Occipital lobe (tissue), 3 donors: ENCODE measurements at places on chromosomes 4 and X.

GRCh38 chr4:38322714-38323113 is 341.3 kb upstream of the KLF3 start:
- no peak for DNase-seq

GRCh38 chr4:22417408-22417807 is 98.5 kb downstream of the ADGRA3 start:
- DNase-seq, result no peak

GRCh38 chr4:148539387-148539786 is 97.2 kb upstream of the NR3C2 start:
- no peak for DNase-seq

DNA sequence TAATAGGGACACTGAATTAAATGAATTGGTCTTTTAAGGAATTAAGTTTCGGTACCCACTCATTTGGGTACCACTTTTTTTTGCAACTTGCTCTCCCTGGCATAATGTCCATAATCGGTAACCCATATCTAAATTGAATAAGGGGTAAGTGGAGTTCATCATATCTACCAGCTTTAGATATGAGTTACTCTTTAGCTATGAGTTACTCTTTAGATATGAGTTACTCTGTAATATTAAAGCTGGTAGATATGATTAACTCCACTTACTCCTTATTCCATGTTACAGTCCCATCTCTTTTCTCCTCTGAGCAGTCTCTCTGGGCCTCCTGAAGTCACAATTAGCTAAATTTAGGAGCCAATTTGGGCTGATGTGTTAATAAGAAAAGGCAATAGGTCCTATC is 85.7 kb downstream of the TEX13C start:
- no peak for DNase-seq

- DNase-seq, result no peak
These were observed 163.3 kb downstream of the SPANXN1 start for GRCh38 chrX:145410622-145411021.

- DNase-seq, result no peak
These were observed 430.2 kb upstream of the ZFP42 start for GRCh38 chr4:187565416-187565815.

- no peak for DNase-seq
These were observed 132.8 kb upstream of the MAP9 start for GRCh38 chr4:155509555-155509954.

GRCh38 chr4:32689518-32689917 is 1969.3 kb downstream of the PCDH7 start:
- no peak for DNase-seq

GRCh38 chrX:18491587-18492340 is 66.4 kb downstream of the CDKL5 start:
- DNase-seq, result no peak

DNA sequence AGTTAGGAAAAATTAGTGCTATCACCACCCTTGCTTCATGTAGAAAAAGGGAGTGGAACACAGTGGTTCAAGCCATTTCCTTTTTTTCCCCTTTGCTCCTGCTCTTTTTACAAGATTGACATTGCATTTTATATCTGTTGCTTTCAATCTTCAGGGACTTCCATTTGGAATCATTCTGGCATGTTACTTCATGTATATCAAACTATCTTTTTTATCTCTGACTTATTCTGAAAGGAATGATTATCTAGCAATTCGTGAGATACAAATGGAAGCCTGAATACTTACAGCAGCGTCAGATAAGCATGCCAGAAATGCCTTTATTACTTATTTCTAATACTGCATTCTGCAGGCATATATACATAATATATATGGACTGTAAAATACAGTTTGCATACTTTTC is 20.4 kb downstream of the ADGRL3 start:
- no peak for DNase-seq

DNA sequence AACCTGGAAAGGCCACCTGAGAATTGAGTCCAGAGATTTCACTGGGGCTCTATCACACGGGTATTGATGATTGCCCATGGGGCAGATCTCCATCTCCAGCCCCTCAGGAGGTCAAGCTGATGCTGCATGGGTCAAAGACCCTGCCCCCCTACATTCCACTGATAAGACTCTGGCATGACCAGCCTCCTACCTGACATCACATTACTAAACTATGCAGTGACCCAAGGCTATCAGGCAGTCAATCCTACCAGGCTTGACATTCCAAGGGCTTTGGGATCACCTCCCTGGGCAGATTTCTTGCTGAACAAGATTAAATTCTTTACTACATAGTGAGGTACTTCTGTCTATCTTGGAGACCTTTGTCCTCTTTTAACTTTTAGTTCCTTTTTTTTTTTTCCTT is 192.7 kb upstream of the STS start:
- no peak for DNase-seq

DNA sequence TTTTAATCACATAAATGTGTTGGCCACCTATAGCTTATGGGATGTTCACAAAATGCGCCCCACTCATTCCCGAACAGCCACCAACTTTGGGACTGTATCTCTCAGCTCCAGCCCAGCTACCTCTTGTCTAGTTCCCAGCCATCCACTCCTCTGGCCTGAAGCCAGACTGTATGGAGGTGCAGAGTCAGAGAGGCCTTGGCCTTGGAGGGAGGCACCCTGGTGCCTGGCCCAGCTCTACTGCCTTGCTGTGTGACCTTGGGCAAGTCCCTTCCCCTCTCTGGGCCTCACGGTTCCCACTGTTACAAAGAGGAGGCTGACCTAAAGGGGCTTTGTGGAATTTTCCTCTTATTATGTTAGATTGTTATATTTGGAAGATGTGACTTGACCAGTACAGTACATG is 13.9 kb downstream of the MAMLD1 start:
- no peak for DNase-seq

- DNase-seq, result no peak
These were observed 28.3 kb upstream of the NKX6-1 start for GRCh38 chr4:84527391-84527790.

DNA sequence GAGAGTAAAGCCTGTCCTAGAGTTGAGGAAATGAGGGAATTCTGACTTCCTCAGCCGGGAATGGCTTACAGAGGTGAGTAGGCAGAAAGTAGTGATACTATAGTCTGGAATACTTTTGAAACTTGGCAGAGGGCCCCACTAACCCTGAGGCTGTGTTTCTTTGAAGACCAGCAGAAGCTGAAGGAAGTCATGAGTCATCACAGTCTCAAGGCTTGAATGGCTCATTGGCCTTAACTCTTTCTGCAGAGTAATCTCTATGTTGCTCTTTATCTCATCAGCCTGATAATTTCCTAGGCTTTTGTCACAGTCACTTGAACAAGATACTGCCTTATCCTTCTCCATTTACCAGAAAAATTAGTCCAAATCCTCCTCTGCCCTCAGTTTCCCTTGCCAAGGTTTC is 80.8 kb downstream of the ANKRD50 start:
- DNase-seq, result no peak

- DNase-seq, result no peak
These were observed 19.7 kb downstream of the ZFP42 start for GRCh38 chr4:188015025-188015940.

- no peak for DNase-seq
These were observed 782.5 kb upstream of the INTU start for GRCh38 chr4:126850286-126850685.

GRCh38 chr4:21447301-21448054 is 501.1 kb downstream of the KCNIP4 start:
- no peak for DNase-seq

- DNase-seq, result no peak
These were observed 836 bp downstream of the GPM6A start for GRCh38 chr4:175811228-175811627.

- no peak for DNase-seq
These were observed 1351.8 kb downstream of the FSTL5 start for GRCh38 chr4:160811956-160812355.

DNA sequence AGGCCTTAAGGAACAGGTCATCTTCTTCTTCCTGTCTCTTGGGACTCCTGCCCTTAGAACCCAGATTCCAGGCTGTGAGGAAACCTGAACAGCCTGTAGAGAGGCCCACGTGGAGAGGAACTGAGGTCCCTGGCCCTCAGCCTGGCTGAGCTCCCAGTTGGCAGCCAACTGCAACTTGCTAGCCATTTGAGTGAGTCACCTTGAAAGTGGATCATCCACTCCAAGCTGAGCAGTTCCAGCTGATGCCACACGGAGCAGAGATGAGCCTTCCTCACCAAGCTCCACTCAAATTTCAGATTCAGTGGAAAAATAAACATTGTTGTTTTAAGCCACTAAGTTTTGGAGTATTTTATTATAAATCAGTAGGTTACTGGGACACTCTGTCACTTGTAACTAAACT is 392.5 kb downstream of the BCOR start:
- peak; percentile 11 for DNase-seq

DNA sequence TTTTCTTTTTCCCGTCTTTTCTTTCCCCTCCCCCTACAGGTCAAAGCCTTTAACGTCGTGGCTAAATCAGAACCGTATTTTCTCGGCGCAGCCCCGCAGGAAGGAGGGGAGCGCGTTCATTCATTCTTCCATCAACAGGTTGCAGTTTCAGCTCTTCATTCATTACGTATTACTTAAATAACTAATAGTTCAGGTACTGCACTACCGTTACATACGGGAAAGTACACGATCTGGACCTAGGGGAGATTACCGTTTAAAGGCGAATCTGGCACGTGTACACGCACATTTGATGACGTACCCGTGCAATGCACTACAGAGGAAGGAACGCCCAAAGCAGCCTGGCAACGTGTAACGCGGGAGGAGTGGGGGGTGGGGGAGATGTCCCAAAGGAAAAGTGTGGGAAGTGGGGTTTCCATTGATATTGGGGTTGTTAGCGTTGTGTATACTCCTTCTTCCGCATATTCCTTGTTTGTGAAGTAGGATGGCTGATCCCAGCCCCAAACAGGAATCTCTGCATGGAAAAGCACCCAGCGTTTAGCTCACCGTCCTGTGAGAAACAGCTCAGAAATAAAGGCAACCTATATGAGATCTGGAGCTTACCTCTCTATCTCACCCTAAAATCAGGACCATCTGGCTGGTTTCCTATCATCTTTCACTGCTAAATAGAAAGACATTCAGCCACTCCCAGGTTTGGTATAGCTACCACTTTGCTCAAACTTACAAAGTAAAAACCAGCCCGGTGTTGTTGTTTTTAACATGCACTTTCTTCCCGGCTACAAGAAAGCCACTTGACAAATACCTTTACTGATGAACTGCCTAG is 585 bp upstream of the SEC24D start:
- DNase-seq, result peak; percentile 12

GRCh38 chrX:108439426-108439942 is at the start of gene COL4A5:
Gene COL4A5, plus strand, starts transcription at chrX:108439838. Its CDS starts 288 bp downstream, at chrX:108440126.
- DNase-seq, result no peak

DNA sequence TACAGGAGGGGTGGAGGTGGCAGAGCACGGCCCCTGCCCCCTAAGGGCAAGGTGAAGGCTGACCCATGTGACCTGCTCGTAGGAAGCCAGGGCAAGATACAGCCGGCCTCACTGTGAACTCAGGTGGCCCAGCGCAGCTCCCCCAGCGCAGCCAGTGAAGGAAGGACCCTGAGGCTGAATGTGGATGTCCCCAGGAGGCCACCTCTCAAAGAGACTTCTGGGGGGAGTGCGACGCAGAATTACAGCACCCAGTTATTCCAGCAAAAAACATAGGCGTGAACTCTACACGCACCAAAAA is 52.6 kb downstream of the ZFYVE28 start:
- no peak for DNase-seq

DNA sequence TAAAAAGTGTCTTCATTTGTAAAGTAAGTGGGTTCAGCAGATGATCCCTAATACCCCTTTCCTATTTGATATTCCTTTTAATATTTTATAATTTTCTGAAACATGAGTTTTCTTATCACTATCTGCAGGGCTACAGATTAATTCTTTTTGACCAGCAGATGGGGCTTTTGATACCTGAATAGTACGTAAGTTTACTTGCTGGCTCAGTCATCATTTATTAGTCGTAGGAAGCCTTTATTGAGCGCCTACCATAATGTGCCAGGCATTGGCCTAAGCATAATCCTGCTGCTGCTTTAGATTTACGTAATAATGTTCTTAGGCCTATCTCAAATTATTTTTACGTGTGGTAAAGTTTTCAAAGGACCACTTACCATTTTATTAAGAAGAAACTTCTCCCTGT is 33.1 kb downstream of the OSTC start:
- DNase-seq, result no peak

DNA sequence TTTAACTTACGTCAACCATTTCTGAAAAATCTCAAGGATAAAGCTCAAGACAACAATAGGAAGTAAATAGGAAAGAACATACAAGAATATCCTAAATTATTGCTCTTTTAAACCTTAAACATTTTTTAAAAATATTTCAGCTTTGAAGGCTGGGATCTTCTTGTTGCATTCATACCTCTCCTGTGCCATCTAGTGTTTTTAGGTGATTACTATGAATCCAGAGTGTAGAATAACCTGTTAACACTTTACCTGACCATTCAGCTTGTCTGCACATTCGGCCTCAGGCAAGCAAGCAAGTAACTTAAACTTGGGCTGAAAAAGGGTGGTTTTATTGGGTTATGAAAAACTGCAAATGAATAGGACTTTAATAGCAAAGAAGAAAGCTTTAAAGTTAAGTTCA is 507.8 kb upstream of the INTU start:
- DNase-seq, result no peak

DNA sequence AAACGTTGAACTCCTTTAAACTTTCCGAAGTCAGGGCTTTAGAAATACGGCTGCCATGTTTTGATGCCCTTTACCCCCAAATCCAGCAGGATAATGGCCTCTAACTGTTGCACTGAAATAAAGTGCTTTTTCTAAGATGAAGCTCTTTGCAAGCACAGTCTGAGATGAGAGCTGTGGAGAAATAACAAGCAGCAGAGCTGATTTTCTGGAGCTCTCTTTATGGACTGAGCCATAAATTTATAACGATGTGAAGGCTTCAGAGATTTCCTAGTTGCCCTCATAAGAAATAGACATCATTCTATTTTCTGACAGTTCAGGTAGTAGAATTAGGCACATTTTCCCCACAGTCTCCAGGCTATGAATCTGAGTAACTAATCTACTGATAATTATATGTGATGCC is 567.3 kb downstream of the PDHA2 start:
- DNase-seq, result no peak

DNA sequence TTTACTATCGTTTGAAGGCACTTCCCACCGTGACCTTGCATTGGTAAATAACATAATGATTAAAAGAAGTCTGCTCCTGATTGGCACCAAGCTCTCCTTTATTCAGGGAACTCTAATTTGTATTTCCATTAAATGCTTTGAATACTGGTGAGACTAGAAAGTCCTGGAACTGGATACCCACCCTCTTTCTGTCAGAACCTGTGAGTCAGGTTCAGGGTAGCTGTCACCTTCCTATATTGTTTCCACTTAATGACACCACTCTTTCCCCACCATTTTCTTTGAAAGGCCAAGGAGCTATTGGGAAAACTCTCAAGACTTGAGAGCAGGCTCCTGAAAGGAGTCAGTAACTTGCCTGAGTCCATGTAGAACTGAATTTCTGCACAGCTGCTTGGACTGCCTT is 55.9 kb upstream of the RASSF6 start:
- no peak for DNase-seq

GRCh38 chrX:13469963-13470684 is 99.3 kb upstream of the EGFL6 start:
- no peak for DNase-seq

- DNase-seq, result no peak
These were observed 187.8 kb upstream of the MBNL3 start for GRCh38 chrX:132676561-132677186.

GRCh38 chr4:74948236-74948635 is 15.3 kb downstream of the PARM1 start:
- DNase-seq, result no peak
